Hypothalamus (tissue), 51 donors: ENCODE measurements at places on chromosomes 11 and 22.

GRCh38 chr11:44855493-44855849 lies 95.2 kb downstream of the TP53I11 start:
- DNase-seq = no peak

DNA sequence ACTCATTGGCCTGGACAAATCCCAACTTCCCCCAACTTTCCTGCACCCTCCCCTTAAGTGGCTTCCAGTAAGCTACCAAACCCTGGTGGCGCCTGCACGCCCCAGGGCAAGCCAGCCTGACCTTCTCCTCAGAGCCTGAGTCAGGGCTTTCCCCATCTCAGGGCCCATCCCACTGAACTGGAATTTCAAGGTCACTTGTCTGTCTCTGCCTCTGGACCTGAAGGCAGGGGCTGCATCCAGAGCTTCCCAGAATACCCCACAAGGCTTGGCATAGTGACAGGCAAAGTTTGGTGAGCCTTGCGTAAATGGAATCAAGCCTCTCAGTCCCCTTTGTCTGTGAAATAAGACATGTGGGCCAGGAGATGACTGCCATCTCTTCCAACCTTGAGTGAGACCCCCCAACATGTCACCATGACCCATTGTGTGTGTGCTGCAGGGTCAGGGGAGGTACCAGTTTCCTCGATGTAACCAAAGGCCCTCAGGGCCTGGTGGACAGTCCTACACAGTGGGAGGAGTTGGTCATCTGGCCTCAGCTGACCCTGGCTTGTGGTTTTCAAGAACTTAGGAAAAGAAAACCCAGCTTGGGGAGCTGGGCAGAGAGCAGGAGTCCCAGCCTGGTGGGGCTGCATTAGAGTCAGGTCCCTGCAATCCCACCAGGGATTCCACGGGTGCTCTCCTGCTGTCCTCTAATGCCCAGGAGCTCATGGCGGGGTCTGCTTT lies 8.9 kb downstream of the ALX4 start:
- DNase-seq = no peak

DNA sequence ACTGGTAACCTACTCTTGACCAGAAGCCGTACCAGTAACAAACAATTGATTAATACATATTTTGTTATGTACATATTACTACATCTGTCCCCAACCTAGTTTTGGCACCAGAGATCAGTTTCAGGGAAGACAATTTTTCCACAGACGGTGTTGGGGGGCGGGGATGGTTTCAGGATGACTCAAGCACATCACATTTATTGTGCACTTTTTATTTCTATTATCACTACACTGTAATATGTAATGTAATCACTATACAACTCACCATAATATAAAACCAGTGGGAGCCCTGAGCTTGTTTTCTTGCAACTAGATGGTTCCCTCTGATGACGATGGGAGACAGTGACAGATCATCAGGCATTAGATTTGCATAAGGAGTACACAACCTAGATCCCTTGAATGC lies 15.5 kb downstream of the DGCR8 start:
- DNase-seq = no peak

DNA sequence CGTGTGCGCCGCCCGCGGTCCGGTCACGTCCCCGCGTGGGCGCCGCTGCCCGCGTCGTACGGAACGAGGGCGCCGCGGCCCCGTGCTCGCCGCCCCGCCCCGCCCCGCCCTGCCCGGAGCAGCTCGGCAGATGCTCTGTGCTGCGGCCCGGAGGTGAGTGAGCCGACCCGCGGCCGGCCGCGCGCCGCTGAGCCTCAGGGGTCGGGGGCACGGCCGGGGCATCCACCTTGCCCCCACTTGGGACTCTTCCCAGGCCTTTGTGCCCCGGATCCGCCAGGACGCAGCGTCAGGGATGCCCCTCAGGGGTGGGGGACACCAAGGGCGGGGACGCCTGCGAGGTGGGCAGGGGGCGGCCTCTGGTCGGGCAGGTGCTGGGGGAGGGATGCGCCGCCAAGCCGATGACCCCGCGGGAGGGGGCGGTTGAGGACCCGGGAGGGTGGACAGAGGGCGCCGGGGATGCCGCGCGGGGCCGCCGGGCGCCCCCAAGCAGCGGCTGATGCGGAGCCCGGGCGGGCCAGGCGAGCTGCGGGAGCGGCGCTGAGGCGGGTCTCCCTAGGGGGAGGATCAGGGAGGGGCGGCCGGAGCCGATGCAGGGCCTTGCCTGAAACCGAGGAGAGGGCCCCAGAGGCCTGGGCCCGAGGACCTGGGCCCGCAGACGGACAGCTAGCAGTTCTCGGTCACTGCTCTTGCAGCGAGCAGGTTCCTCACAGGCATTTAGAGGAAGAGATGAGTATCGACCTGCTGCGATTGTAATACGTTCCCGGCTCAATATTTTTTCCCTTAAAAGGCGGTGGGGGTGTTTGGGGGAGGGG lies at the start of gene GNAZ:
TSS of gene GNAZ (plus strand) at position 102 of the 812 bp plus-strand sequence. CDS start 25,177 bp downstream, outside the sequence.
- DNase-seq = no peak
